T1000 (cell line): ENCODE measurements at places on chromosomes 11 and 22.

GRCh38 chr11:75946531-75947530, 131.8 kb downstream of the UVRAG start:
- no peak for DNase-seq

DNA sequence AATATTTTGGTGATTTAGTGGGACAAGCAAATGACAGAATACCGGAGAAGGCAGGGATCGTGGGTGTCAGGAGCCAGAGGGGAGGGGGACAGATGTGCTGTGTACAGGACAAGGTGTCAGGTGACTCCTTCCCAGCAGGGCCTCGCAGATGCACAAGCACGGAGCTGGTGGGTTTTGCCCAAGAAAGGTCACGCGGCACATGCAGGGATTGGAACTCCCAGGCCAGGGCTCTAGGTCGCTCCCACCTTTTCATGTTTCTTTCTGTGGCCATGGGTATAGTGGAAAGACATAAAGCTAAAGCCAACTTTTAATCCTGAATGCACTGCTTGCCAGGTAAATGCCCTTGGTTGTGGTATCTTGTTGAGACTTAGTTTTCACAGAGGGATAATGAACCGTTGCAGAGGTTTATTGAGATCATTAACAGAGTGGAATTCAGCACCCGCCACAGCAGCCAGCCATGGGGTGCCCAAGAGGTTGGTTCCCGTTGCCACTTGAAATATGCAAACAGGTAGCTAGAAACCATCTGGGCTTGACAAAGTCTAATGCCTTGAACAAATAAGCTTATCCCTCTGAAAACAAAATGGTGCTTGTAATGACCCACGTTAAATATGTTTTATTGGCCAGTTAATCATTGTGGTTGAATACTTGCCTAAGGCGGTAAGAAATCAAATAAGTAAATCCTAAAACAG, 10.1 kb downstream of the C22orf23 start:
- DNase-seq: no peak

DNA sequence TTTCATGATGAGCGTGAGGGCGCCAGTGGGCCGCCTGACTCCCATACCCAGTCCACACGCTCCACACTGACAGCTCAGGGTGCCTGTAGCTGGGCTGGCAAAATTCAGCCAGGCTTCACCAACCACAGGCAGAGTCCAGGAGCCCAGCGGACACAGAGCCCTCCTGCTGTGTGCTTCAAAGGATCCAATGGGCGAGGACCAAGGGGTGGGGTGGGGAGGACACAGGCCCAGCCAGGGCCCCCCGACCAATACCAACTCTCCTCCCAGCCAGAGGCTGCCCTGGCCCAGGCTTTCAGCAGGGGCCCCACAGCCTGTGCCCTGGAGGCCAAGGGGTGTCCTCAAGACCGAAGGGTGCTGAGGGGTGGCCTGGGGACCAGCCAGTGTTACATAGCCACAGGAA, 336.1 kb downstream of the CTTN start:
- DNase-seq: no peak

- DNase-seq: no peak
Observed at GRCh38 chr11:118606157-118606843, 1.1 kb upstream of the PHLDB1 start.

DNA sequence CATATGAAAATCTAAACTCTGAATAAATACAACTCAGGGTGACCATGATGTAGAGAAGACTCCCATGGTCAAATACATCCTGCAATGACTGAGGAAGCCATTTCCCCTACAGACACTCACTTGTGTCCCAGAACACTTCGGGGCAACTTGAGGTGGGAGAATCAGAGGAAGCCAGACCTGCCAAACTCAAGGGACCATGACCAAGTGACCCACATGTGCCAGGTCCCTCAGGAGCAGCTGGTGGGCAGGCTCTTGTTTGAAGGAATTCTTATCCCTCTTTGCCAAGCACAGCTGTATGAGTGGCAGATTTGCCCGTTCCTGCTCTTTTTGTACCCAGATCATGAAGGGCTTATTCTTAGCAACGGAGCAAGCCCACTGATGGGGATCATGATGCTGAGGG, 17.8 kb downstream of the SPATA19 start:
- no peak for DNase-seq

GRCh38 chr11:44464741-44465140, 100.7 kb upstream of the CD82 start:
- DNase-seq: no peak

- no peak for DNase-seq
Observed at GRCh38 chr11:68798221-68798813, 43.4 kb downstream of the CPT1A start.

- DNase-seq: no peak
Observed at GRCh38 chr11:36295926-36296325, at the start of gene PRR5L. PRR5L (plus strand) TSS chr11:36296288; CDS start chr11:36401122, 104,834 bp downstream.

- no peak for DNase-seq
Observed at GRCh38 chr11:107505647-107506225, 48.1 kb upstream of the CWF19L2 start.

DNA sequence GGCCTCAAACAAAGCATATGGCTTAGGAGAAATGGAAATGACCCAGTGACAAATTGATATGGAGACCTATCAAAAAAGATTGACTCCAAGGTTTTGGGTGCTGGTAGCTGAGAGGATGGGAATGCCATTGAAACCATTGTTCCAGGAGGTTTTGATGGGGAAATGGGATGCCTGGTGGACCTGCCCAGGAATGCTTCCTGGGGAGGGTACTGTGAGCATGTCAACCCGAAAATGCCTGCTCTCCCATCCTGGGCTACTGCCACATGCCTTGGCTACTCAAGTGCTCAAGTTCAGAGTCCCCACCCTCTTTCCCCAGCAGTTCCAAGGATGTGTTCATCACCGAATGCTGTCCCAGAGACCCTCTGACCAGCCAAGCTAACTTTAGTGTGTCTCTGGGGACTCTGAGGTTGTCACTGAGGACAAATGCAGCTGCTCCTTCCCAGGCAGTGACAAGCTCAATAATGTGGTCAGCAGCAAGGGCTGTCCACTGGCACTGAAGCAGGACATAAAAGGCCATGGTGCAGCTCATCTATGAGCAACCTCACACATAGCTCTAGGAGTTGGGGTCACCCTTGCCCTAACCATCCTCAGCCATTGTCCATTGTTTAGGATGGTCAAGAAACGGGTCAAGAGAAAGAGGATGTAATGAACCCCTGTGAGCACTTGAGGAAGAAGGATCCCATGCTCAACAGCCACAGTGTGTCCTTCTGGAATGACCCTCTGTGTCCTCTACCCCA, 83.7 kb downstream of the TRIM29 start:
- no peak for DNase-seq

DNA sequence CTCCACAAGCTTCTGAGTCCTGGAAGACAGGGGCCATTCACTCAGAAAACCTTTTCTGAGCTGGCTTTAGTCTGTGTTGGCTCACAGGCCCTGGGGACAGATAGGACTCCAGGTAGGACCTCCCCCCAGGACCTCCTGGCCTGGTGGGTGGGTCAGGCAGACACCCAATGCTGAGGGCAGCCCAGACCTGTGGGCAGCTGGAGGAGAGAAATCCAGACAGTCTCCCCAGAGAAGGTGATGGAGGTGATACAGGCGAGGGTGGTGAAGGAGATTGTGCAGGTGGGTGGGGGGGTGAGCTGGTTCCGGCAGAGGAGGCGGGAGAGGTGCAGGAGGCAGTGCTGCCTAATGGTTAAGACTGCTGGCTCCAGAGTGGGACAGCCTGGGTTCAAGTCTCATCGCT, 15.6 kb downstream of the LRRC32 start:
- DNase-seq: no peak

GRCh38 chr11:132455044-132455443, 1077.3 kb downstream of the OPCML start:
- DNase-seq: no peak

- DNase-seq: no peak
Observed at GRCh38 chr11:7383406-7383805, 101.9 kb upstream of the OLFML1 start.

DNA sequence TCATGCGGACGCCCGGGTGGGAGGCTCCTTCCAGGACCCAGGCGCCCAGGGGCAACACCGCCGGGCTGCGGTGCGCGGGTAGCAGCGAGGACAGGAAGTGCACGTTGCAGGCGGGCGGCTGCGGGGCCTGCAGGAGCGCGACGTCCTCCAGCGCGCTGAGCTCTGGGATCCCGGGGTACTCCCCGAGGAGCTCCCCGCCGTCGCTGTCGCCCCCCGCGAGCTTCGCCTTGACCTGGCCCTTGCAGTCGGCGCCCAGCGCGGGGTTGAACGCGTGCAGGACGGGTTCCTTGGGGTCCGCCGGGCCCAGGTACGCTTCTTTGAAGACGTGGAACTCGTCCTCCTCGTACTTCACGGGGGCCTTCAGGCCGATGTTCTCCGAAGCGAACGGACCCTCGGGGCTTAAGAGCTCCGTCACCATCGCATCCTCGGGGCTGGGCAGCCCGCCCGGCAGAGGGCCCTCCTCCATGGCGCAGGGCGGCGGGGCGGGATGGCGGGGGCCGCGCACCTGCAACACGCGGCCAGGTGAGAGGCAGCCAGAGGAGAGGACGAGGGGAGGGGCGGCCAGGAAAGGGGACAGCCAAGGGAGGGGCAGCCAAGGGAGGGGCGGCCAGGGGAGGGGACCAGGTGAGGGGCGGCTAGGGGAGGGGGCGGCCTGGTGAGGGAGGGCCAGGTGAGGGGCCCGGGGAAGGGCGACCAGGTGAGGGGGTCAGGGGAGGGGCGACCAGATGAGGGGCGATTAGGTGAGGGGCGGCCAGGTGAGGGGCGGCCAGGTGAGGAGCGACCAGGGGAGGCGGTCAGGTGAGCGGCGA, 921 bp downstream of the TESMIN start:
- no peak for DNase-seq

- DNase-seq: peak; percentile 59
Observed at GRCh38 chr22:36454916-36455570, 26.4 kb downstream of the TXN2 start.

- DNase-seq: no peak
Observed at GRCh38 chr22:48053973-48054372, 1291.5 kb downstream of the TBC1D22A start.

DNA sequence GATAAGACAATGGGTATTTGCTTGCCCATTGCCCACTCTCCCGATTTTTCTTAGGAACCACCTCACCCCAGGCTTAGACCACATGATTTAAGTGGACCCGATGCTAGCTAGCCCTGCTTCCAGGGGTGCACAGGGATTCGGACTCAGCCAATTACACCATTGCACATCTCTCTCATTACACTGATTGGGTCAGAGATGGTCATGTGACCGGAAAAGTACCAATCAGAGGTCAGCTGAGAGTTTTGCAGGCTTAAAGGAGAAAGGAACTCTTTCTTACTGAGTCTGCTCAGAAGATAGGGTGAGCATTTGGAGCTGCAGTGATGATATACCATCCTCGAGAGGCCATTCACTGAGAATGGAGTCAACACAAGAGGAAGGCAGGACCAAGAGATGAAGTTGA, 12.2 kb upstream of the ANKK1 start:
- no peak for DNase-seq

DNA sequence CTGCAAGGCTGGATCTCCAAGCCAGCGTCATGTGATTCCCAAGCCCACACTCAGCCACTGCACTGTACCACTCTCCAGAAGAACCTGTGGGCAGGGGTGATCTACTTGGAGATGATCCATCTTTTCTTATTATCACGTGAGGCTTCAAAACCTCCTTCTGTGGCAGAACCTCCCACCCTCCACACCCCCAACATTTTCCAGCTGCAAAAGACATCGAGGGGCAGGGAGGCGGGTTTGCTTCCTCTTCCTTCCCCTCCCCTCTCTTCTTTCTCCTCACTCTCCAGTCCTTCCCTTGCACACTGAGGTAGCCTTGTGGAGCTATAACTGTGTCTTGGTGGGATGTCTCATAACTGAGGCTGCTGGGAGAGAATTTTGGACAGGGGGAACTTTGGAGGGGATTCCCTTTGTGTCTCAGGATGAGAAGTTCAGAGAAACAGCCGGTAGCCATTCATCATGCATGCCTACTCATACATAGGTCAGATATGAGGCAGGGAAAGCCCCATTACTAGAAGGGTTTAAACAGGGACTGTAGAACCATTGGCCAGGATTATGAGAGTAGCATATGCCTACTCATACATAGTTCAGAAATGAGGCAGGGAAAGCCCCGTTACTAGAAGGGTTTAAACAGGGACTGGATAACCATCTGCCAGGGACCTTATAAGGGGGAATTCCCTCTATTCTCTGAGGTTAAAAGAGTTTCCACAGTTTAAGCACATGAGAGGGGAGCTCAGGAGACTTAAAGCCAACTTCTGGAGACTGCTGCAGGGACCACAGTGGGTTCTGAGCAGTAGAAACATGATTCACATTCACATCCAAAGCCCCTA, 420.7 kb upstream of the CADM1 start:
- DNase-seq: peak; percentile 46

- no peak for DNase-seq
Observed at GRCh38 chr11:14551380-14551779, 31.2 kb upstream of the PSMA1 start.

- DNase-seq: peak; percentile 30
Observed at GRCh38 chr11:67053896-67054329, 2.7 kb upstream of the RHOD start.

DNA sequence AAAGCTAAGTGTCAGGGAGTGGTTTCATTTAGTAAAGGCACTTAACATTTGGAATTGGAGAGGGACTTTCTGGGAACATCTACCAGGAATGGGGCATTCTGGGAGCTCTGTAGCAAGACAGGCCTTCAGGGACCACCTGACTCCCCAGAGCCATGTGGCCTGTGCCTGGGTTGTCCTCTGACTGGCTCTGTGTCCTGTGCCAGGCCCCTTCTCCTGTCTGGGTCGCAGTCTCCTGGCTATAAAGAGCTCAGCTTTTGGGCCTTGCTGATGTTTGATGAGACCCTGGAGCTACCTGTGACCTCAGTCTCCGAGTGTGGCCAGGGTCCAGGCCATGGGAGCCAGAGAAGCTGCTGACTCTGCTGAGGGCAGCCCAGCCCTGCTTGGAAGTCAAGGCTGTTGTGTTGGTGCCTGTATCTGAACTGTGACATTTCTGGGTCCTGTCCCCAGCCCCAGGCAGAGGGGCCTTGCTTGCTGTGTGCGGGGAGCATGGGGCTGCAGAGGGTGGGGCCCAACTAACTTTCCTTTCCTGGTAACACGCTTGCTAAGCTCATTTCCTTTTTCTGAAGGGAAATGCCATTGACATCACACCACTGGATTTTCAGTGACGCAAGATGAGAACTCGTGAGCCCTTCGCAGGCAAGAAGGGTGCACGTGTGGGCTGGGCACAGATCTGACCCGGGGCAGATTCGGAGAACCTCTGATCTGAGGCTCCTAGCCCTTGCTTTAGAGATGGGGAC, 41.3 kb downstream of the LRRC32 start:
- no peak for DNase-seq
